Gastroesophageal sphincter (tissue), 4 donors: ENCODE measurements at places on chromosomes 5 and 9. TPM values are rescaled to one million over a fixed set of nuclear protein-coding genes. Genes with fewer than 3 reads are reported as not detected.
A peak's percentile ranks its signal among the peaks of the same experiment; 100 is the strongest.

- peaks cover 7% of the 10 kb centered on the region for H3K4me1 ChIP-seq
- no peaks in the 10 kb centered on the region for H3K36me3 ChIP-seq
- peak within 1 kb of the TSS; percentile 90 for H3K27ac ChIP-seq
Observed at GRCh38 chr9:69173891-69174615, at the start of gene TJP2. TJP2 (plus strand) TSS chr9:69174277; CDS start chr9:69174373, 96 bp downstream.

DNA sequence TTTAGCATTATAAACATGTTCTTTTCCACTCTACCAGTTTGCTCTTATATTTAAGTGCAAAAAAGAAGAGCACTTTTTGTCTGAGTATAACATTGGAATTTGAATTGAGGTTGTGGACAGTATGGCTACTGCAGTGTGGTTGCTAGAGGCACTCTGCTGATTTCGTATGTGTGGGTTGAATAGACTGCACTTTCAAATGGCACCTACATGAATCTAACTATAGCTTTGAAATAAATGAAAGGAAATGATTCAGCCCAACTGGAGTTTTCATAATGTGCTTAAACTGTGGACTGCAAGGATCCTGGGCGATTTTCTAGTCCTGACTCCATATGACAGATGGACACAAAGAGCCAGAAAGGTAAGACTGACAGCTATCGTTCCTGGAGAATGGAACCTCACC, 657.6 kb upstream of the RIOK2 start:
- no peaks in the 10 kb centered on the region for H3K36me3 ChIP-seq

Gene IFNA2
- total RNA-seq = not detected

DNA sequence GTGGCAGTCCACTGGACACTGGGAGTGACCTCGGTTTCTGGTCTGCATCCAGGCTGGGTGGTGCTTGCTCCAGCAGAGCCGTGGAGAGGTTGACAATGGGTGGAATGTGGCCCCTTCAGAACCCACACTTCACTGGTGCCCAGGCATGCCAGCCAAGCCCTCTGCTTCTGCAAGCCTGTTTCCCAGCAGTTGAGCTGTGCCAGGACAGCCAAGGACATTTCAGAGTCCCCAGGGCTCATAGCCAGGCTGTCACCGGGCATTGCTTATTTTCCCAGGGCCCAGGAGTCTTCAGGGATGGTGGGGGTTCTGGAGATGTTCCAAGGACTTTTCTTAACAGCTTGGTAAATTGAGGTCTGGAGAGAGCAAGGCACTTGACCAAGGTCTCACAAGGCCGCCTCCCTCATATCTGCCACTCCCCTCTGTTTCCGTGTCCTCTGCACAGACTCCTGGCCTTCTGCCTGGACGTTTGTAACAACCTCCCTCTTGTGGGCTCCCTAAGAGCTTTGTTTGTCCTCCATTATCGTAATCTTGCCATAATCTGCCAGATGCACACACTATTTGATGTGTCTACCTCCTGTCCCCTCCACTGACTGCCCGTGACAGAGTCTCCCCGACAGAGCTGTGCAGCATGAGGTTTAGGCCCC, 3.8 kb upstream of the NDST1 start:
- H3K27ac ChIP-seq = no peak overlapping the region
- no peak overlapping the region for H3K4me3 ChIP-seq
- H3K36me3 ChIP-seq = no peaks in the 10 kb centered on the region

GRCh38 chr5:173707392-173707791, 90.9 kb upstream of the BOD1 start:
- H3K4me3 ChIP-seq = no peak overlapping the region
- peak; percentile 36 for ATAC-seq
- peaks cover 13% of the 10 kb centered on the region for H3K27me3 ChIP-seq
- H3K36me3 ChIP-seq = no peaks in the 10 kb centered on the region
- no peak overlapping the region for H3K27ac ChIP-seq
